ENCODE measurements at places on chromosomes 7 and 10. TPM values are rescaled to one million over a fixed set of nuclear protein-coding genes. Genes with fewer than 3 reads are reported as not detected.

CCDC3 gene
- total RNA-seq: 1.5 TPM

PRLHR gene
- not detected for total RNA-seq

PARP12 gene
- total RNA-seq: 81.1 TPM

SMKR1 gene
- 0.38 TPM for total RNA-seq

PAPOLB gene
- total RNA-seq: not detected

All from bladder microvascular endothelial cell (primary cell).